ENCODE measurements at places on chromosomes 6 and 20.

DNA sequence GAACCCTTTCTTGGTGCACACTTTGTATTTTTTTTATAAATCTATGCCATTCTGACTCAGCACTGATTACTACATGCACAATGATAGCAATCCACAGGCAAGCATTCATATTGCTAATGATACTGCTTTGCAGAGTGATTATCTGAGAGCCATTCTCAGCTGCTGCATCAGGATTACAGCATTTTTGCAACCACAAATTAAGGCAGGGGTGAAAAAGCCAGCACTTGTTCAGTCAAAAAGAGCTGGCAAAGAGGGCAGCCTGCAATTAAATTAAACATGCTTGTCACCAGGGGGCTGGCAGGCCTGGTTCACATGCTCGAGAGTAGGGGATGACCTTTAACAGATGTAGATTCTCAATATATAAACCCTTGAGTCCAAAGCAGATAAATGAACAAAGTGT, 40.7 kb upstream of the SLC17A4 start:
- no peak for DNase-seq

GRCh38 chr6:48110436-48111142, 408 bp downstream of the PTCHD4 start:
- DNase-seq = no peak

- no peak for DNase-seq
These were observed 80.4 kb upstream of the MANEA start for GRCh38 chr6:95496769-95497426.

GRCh38 chr20:23178806-23179205, 92.7 kb upstream of the CD93 start:
- DNase-seq = no peak

- no peak for DNase-seq
These were observed 94.1 kb downstream of the DACT2 start for GRCh38 chr6:168225471-168225911.

DNA sequence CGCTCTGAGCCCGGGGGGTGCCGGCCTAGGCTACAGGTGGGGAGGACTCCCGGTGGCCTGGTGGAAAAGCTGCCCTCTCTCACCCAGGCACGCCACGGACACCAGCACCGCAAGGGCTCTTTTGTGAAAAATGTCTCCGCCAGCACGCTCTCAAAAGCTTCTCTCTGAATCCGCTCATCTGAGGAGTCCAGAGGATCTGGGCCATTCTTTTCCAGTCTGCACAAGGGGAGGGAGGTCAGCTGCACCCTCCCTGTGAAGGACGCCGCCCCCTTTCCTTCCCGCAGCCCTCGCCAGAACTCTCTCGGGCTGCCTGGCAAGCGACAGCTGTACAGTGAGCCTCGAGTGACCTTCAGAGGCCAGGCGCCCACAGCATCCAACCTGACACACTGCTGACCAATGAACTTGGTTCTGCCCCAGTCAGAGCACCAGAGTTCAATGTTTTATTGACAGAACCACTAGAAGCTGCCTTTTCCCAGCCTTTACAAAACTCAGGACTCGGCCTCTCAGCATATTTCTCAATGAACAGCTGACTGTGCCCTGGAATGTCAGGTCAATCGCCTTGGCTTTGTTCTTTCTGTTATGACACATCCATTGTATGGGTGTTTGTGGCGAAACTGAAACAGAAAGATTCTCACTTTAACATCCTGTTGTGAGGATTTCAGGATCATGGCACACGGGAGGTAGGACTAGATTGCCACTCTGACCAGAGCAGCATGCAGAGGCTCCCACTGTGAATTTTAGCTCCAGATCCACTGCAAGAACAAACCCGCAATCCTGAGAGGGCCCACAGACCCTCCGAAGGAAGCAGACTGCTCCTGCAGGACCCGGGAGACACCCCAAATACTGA, 26.7 kb downstream of the SERPINB9 start:
- no peak for DNase-seq

GRCh38 chr20:18684775-18685174, 96.9 kb downstream of the DTD1 start:
- DNase-seq = no peak

Data from activated CD8-positive, alpha-beta memory T cell treated with anti-CD3 and anti-CD28 coated beads for 1 hour (primary cell).